ENCODE measurements at places on chromosomes 2 and 18. TPM values are rescaled to one million over a fixed set of nuclear protein-coding genes. Genes with fewer than 3 reads are reported as not detected.

XIRP2 gene
- 5.5 TPM for total RNA-seq

INPP4A gene
- 26.8 TPM for total RNA-seq

CTLA4 gene
- total RNA-seq, result not detected

ANKRD30BL gene
- not detected for total RNA-seq

IL18R1 gene
- 0.51 TPM for total RNA-seq

RGPD4 gene
- total RNA-seq, result not detected

DNA sequence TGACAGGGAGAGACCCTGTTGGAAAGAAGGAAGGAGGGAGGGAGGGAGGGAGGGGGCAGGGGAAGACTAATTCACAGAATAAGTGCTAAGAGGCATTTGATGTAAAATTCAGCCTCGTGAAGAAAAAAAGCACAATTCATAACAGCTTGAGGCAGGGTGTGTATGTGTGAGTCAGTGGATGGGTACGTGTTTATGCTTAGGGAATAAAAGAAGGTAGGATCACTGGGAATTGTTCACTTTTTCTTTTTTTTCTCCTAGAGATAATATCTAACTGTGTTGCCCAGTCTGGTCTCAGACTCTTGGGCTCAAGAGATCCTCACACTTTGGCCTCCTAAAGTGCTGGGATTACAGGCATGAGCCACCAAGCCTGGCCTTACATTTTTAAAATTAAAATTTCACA lies 39.2 kb downstream of the WDR33 start:
- no peak for DNase-seq

DNA sequence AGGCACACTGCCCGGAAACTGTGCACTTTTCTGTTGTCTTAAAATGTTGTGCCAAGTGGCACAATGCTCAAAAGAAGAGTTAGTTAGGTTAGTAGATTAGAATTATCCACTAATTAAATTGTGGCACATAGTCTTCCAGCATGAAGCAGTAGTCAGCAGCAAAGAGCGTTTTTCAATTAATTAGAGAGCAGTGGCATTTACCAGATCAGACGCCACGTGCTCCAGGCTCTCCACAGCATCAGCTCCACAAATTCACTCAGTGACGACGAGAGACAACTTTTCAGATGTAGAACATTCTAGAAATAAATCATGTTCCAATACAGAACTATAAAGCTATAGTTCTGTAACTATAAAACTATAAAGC lies 16.4 kb upstream of the RTTN start:
- DNase-seq, result no peak

DNA sequence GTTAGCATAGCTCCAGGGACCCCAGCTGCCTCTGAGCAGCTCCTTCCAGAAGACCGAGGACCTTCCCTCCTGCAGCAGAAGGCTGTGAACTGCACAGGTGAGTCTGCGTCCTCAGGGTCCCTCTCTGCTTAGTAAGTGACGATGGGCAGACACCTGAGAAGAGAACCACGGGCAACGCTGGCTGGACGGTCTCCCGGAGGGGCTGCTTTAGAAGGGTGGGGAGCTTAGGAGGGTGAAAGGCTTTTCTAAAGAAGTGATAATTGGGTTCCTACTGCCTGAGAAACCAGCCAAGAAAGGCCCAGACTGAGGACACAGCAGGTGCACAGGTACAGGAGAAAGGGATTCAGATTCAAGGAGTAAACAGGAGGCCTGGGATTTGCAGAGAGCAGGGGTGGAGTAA lies 276.6 kb upstream of the PXDN start:
- DNase-seq, result no peak

- no peak for DNase-seq
Observed at GRCh38 chr18:22417496-22418188, at the start of gene CTAGE1. TSS of gene CTAGE1 (minus strand) at chr18:22417915. CDS start at chr18:22417811, 104 bp downstream.

- no peak for DNase-seq
Observed at GRCh38 chr18:37519510-37520135, 46.0 kb downstream of the CELF4 start.

GRCh38 chr18:60883587-60883986 lies 449.6 kb upstream of the CDH20 start:
- DNase-seq, result no peak

DNA sequence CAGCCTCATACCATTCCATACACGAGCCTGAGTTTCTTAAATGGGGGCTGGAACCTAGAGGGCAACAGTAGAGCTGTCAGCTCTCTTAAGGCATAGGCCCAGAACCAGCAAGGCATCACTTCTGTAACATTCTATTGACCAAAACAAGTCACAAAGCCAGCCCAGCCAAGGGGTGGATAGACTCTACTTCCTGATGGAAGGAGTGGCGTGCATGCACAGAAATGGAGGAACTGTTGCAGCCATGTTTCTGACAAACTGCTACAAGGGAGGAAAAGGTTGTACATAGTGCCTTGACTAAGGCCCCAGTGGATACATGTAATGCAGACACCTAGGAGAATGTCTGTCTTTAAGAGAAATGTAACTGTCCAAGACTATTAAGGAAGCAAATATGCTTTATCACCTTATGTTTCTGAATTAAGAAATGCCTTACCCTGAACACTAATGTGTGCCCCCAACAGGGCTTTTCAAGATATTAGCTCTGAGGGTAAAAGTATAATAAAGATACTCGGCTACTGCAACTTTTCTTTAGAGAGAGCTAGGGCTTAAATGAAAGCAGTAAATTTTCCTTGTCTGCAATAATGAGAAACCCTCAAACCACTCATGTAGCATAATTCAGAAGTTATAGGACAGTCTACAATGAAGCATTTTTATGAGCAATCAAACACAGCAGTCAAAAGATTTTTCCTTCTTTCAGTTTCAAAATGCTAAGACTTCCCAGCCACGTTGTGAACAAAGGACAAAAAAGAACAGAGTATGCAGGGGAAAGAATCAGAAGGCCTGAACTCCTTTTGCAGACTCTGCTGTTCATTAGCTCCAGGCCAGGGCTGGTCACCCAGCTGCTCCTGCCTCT lies 35.1 kb upstream of the CDC42EP3 start:
- DNase-seq, result no peak

- no peak for DNase-seq
Observed at GRCh38 chr2:157307021-157307420, 18.6 kb downstream of the ERMN start.

- DNase-seq, result no peak
Observed at GRCh38 chr2:7913974-7914373, 767.9 kb upstream of the ID2 start.

All from endothelial cell (in vitro differentiated cells).